ENCODE measurements at places on chromosomes 13 and 19.

DNA sequence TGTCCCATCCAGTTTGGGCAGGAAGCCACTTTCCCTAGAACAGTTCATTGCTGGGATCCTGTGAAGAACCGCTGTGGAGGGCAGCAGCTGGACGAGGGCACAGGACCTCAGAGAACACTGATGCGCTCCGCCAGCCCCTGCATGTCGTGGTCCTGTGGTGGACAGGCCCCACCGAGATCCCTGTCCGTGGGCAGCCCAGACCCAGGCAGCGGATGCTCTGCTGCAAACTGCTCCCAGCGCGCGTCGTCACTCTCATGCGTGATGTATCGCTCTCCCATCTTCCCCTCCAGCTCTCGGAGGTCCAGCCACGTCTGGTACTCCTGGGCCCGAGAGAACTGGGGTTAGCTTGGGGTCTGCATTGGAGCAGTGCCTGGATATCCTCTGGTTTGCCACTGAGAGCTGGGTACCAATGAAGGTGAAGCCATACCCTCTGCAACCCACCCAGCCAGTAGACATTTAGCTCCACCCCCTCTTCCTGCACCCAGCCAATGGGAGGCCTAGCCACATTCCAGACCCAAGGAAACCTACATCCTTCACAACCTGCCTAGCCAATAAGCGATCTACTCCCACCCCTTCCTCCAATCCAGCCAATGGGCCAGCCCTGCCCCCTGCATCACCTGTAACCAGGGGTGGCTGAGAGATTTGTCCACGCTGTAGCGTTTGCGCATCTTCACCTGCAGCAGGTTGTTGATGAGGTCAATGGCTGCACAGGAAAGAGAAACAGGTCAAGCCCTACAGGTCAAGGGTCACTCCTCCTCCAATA, 13.6 kb upstream of the DACT3 start:
- DNase-seq, result no peak

DNA sequence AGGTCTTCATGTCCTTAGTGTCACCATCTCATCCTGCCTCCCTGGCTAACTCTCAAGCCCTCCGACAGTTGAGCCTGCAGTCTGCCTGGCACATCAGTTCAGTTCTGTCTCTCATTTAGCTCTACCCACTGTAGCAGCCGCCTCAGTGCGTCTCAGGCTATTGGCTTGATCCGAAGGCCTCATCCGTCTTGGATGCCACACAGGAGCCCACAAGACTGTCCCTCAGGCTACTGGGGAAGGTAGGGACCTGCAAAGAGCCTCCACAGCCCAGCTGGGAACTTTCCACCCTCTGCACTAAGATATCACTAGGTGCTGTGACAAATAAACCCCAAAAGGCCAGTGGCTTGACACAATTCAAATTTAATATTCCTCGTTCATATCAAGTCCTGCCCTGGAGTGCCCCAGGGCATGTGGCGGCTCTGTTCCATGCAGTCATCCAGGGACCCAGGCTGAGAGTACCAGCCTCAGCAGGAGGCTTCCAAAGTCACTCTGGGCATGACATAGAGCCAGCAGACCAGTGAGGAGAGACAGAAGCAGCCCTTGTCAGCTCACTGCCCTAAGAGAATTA, 5.7 kb downstream of the VSTM2B start:
- no peak for DNase-seq

- no peak for DNase-seq
These were observed 33.9 kb downstream of the PDE4A start for GRCh38 chr19:10454267-10454666.

DNA sequence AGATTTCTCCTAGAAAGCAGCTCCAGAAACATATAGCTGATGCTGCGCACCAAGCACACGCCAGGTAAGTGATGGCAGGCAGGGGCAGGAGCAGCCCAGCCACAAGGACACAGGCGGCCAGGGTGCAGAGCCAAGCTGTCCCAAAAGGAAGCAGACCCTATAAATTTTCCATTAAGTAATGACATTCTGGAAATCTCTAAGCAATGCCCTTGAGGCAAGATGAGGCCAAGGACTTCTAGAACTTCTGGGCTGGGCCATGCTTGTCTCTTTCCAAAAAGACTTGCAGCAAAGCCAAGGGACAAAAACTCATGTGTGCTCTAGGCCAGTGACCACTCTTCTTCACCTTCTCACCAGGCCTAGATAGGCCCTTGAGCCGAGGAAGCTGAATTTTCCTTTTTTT, 42.2 kb upstream of the EPHX3 start:
- DNase-seq, result no peak

- no peak for DNase-seq
These were observed 190.2 kb downstream of the GPC6 start for GRCh38 chr13:93416736-93417355.

- DNase-seq, result no peak
These were observed 418 bp upstream of the ZNF709 start for GRCh38 chr19:12485052-12485416.

- DNase-seq, result no peak
These were observed 15.1 kb upstream of the ZNF507 start for GRCh38 chr19:32330213-32330857.

GRCh38 chr13:48295271-48295670, 8.3 kb upstream of the RB1 start:
- DNase-seq, result no peak

DNA sequence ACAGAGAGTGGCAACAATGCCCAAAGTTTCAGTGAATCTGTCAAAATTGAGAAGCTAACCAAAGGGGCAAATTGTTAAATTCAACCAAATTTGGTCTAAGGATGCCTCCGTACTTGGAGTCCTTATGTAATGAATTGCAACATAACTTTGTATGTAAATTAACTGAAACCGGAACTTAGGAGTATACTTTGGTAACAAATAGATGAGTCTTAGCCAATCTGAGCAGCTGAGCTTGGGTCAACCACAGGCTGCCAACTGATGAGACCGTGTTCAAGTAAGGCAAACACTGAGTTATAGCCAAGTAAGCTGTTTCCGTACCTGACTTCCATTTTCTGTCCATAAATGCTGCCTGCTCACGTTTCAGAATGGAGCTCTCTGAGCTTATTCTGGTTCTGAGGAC, 5.3 kb downstream of the VWA8 start:
- no peak for DNase-seq

DNA sequence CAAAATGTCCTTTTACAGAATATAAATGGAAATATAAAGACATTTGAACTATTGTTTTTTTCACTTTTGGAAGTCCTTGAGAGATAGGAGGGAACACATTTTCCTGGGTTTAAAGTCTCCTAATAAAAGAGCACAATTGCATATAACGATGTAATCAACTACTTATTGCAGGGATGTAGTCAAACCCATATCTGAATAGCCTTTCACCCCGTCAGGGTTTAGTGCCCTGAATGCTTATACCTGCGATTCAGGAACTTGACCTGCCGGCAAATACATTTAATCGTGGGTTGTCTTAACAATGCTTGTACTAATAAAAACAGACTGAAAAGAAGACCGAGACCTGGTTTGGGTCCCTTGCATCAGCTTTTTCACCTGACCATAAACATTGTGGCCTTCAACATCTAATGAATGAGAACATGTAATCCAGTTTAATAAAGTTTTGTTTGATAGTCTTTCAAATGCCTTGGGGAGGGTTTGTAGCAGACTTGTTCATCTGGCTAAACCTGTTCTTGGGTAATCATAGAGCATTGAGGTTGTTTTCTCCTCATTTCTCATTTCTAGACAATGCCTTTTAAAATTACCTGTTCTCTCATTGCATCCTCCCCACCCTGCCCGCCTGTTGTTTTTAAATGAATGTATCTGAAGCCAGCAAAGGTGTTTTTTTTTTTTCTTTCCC, 7.0 kb downstream of the KLF5 start:
- DNase-seq, result no peak

DNA sequence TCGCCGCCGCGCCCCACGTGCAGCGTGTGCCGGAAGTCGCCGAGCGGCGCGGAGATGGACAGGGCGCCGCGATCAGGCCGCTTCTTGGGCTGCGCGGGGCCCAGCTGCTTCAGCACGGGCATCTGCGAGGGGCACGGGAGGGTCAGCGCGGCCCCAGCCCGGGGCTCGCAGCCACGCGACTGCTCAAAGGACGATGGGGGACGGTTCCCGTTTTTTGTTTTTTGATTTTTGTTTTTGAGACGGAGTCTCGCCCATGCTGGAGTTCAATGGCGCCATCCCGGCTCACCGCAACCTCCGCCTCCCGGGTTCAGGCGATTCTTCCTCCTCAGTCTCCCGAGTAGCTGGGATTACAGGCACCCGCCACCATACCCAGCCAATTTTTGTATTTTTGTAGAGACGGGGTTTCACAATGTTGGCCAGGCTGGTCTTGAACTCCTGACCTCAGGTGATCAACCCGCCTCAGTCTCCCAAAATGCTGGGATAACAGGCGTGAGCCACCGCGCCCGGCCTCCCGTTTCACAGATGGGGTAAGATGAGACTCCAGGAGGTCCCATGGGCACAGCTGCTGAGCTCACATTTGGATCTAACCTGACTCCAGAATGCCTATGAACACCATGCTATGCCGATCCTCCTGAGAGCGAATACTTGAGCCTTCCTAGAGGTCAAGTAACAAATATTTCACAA, 2.0 kb upstream of the LENG9 start:
- DNase-seq, result no peak

- DNase-seq, result peak; percentile 45
These were observed 78.3 kb downstream of the CYSLTR2 start for GRCh38 chr13:48731957-48732569.

DNA sequence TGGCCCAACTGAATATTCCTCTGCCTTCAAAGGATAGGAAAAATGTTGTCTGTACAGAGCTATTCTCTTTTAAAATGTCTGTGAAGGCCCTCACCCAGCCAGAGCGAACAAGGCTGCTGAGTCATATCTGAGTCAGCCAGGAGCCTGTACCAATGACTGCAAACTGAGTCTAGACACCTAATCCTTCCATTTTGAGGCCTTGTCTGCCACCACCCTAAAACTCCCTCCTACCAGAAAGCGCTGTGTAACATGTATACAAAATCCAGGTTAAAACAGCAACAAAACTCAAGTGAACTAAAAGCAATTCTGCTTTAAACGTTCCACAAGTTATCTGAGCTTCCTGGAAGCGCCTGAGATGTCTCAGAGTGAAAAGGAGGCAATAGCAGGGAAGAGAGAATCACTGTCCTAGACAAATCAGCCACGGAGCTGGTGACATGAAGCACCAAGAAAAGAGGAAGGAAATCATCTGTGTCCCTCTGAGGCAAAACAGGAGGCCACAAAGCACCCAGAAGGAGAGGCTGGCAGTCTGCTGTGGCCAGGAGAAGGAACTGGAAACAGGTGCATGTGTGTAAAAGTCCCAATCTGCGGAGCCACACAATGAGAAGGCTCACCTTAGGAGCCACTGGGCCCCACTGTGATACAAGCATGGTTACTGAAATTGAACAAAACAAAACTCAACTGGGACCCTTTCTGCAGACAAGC, 10.2 kb downstream of the DHRS12 start:
- no peak for DNase-seq

GRCh38 chr19:46993622-46994021, 26.0 kb upstream of the NPAS1 start:
- no peak for DNase-seq

GRCh38 chr19:38172001-38172400, 52.0 kb downstream of the DPF1 start:
- DNase-seq, result no peak

DNA sequence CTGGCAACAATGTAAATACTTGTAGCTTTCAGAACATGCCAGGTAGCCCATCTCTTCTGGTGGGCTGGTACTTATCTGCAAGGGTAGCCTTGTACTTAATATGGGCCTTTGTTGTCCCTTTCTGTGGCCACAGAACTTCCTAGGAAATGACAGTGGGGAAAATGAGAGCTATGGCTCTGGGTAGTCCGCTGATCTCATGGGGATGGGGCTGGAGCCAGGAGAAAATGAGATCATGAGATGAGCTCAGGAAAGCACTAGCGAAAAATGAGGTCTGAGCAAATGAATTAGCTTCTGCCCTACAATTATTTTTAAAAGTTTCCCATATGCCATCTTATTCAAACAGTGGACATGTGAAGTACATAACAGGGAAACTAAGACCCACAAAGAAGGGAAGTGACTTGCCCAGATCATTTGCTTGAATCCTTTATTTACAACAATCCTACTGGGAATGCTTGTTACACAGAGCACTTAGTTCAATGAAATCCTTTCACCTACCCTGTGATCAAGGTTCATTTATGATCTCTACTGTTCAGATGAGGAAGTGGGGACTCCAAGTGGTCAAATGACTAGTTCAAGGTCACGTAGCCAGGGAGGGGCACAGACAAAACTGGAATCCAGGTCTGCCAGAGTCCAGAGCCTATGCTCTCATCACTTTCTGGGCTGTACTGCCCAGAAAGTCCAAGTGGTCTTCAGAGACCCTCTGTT, 87.1 kb downstream of the PTPRS start:
- DNase-seq, result no peak

DNA sequence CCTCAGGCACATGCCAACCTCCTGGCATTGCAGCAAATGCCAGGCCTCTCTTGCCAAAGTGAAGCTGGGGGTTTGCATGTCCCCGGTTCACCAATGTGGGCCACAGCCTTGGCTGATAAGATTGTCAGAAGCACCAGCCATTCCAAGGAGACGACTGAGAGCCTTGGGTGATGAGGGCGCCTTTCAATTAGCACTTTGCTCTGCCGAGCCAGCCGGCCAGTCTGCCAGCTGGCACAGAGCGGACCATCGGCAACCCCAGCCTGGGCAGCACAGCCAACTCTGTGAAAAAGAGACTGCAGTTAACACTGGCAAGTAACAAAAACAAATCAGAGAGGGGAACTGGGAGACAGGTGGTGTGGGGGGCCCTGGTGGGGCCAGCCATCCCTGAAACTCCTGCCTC, 67.3 kb downstream of the EFNB2 start:
- no peak for DNase-seq

DNA sequence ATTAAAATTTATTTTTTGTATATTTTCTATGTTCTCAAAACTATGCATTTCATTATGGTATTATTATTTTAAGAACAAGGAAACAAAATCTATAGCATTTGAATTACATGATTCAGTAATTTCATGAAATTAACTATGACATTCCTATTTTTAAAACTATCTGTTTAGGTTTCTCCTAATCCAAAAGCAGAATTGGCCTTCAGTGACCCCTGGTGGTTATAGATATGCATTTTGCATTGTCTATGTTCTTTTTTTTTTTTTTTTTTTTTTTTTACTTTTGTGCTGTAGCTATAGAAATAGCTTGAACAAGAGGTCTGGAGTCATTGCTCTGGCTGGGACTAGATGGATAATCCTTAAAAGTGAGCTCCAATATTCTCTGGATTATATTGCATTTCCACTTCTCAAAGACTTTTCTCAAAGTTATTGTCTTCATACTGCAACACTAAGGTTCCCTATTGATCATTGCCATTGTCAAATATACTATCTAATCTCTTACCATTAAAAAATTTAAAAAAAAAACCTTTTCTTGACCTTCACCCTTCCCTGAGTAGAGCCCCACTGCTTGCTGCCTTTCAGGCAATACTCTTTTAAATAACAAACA, 15.9 kb upstream of the DNAJC3 start:
- no peak for DNase-seq

- no peak for DNase-seq
These were observed 58.0 kb upstream of the IRS2 start for GRCh38 chr13:109844396-109844795.

- DNase-seq, result no peak
These were observed 148.2 kb downstream of the RAP2A start for GRCh38 chr13:97582170-97582569.
